ENCODE measurements at places on chromosomes 12 and 14.

DNA sequence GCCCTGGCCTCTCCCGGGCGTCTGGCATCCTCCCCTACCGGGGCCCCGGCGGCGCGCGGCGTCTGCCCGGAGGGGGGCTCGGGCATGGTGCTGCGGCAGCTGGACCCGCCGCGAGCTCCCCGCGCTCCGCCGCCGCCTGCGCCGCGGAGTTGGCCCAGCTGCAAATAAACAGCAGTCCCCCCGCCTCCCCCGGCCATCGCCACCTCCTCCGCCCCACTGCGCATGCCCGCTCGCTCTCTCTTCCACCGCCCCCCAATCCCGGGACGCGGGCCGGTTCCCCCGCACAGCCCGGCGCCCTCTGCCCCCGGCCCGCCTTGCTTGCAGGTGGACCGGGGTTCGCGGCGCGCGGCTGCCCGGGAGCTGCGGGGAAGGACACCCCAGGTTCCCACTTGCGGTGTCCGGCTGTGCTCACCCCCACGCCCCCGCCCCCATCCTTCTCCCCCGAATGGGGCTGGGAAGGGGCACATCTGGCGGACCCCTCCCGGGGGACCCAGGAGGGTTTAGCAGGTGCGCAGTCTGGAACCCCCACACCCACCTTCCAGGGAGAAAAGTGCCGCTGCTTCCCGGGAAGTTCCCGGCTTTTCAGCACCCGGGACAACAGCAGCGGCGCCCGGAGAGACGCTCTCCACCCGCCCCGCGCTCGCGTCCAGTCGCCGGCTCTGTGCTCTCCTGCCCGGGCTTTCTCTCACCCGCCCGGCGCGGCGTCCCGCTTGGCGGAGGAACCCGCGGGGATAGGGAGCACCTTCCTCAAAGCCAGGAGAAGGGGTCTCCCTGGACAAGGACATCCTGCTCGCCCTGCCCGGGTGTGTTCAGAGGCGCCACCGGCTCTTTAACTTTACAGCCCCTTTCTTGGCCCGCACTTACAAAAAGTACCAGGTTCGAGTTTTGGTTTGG lies at the start of gene TMTC1:
TSS of gene TMTC1 (minus strand) at position 170 of the 894 bp plus-strand sequence. CDS start 191 bp downstream, outside the sequence.
- no peak for DNase-seq

- DNase-seq = no peak
Observed at GRCh38 chr14:23047751-23048693, 6.0 kb downstream of the PSMB11 start.

- no peak for DNase-seq
Observed at GRCh38 chr14:65453807-65454480, 41.4 kb downstream of the FUT8 start.

GRCh38 chr12:124753228-124753591 lies 110.5 kb downstream of the SCARB1 start:
- DNase-seq = no peak

DNA sequence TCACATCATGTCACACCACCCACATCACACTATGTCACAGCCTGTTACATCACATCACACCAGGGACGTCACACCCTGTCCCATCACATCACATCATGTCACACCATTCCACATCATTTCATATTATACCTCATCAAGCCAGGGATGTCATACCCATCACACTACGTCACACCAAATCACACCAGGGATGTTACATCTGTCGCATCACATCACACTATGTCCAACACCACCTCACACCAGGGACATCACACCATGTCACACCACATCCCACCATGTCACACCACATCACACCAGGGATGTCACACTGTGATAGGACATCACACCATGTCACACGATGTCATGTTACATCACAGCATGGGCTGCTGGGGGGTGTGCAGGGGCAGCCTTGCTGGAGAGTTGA lies 110.6 kb downstream of the TMEM121 start:
- no peak for DNase-seq

Measured in activated CD8-positive, alpha-beta memory T cell treated with anti-CD3 and anti-CD28 coated beads, Interleukin-2, amount 50 U/mL, for 4 hours (primary cell).